Ureter (tissue), 1 donor: ENCODE measurements at places on chromosomes 4 and X. TPM values are rescaled to one million over a fixed set of nuclear protein-coding genes. Genes with fewer than 3 reads are reported as not detected.

GRCh38 chr4:125091-125771 lies 930 bp downstream of the ZNF718 start:
- DNase-seq: peak; percentile 72

DNA sequence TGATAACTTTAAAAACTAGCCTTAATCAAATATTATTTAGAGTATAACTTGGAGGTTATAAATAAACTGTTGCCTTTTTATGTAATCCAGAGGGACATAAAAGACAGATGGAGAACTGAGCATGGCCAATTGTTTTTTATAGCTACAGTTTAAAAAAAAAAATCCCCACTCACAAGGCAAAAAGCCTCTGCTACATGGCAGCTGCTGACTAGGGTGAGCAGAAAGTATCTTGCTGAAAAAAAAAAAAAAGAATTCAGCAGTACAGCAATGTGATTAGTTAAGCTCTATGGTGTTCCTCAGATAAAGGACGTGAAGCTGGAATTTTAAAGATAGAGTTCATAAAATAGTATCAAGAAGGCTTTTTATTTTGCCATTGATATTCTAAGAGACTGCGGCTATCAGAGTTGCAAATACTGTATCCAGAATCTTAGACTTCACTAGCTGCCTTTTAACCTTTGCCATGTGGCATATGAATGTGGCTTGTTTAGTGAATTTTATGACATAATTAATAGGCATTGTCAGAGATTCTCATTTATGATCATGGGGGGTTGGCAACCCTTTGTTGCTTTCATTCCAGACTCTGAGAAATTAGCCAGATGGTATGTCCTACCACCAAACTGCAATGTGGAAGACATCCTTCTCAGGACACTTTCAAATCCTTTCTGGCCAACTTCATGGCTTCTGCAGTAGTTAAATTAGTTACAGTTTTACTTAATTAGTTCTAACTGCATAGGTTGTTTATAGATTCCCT lies 498.0 kb downstream of the STPG2 start:
- DNase-seq: no peak

DNA sequence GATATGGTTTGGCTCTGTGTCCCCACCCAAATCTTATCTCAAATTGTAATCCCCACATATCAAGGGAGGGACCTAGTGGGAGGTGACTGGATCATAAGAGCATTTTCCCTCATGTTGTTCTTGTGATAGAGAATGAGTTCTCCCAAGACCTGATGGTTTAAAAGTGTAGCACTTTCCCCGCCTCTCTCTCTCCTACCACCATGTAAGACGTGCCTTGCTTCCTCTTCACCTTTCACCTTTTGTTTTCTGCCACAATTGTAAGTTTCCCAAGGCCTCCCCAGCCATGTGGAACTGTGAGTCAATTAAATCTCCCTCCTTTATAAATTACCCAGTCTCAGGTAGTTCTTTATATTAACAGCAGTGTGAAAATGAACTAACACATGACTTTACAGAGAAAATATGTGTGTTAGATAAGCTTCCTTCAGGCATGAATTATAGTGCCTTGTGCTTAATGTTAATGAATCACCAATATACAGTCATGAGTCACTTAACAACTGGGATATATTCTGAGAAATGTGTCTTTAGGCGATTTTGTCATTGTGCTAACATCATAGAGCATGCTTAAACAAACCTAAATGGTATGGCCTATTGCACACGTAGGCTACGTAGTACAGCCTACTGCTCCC lies 37.9 kb downstream of the PDGFC start:
- DNase-seq: no peak

DNA sequence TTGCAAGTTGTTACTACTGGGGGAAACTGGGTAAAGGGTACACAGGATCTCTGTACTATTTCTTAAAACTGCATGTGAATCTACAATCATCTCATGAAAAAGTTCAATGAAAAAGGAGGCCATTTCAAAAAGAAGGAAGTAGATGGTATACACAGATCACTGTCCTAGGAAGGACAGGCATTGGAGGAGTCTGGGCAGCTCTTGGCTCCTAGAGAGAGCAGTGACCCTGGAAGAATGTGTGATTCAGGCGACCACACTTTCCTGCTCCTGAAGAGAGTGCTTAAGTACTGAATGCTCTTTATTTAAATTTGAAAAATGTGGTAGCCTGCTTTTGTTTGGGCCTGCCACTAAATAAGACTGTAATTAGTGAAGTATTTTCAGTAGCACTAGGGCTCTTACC lies 318.1 kb upstream of the CASK start:
- DNase-seq: no peak

DNA sequence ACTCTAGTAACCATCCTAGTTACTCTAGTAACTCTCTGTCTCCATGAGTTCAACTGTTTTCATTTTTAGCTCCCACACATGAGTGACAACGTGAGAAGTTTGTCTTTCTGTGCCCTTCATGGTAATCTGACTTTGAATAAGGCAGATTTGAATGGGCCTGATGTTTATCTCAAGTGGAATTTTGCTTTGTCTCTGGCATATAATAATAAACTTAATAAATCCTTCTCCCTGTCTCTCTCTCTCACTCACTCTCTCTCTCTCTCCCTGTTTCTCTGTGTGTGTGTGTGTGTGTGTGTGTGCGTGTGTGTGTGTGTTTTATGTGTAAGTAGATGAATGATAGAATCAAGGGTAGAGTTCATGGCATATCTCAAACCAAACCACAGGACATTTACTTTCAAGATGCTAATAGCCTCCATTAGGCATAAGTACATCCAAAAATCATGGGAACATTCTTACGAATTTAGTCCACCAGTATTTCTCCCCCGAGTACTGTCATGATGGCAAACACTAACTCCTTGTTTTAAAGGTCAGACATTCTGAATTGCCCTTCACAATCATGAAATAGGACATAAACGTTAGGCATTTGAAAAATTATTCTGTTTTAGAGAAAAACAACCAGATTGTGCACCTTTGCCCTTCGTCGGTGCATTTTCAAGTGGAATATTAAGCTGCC lies 193.1 kb downstream of the SPATA18 start:
- no peak for DNase-seq

DNA sequence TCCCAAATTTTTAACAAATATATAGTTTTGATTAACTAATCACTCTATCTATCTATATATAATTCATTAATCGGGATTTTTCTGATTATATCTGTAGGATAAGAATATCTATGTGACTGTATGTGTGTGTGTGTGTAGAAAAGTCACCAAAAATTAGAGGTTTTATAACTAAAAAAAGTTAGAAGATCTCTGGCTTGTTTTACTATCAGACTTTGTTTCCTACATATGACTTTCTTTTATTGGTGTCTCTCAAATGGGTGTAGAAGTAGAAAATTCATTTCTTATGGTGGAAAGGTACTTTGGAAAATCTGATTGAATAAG lies 26.7 kb upstream of the TMPRSS11D start:
- DNase-seq: no peak

GRCh38 chrX:123881330-123881729 lies 21.5 kb downstream of the XIAP start:
- no peak for DNase-seq

Gene PCYT1B
- total RNA-seq: 0.78 TPM

Gene PIR
- 19.0 TPM for total RNA-seq

- no peak for DNase-seq
Measured at GRCh38 chrX:13719192-13719856, 15.1 kb downstream of the TRAPPC2 start.

DNA sequence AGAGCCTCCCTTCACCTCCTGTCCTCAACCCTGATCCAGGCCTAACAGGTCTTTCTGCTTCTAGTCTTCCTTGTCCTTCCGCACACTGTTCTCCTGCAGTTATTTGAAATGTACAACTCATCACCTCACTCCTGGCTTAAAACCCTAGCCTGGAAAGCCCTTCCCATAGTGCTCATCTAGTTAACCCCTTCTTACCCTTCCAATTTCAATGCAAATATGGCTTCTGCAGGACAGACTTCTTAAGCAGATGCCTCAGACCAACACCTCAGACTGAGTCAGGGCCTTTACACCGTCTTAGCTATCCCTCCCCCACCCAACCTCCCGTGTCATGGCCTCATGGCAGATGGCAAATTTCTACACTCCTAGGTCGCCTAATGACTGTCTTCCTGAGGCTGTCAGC lies 130.4 kb downstream of the BCOR start:
- DNase-seq: no peak

- no peak for DNase-seq
Measured at GRCh38 chrX:68910731-68911428, 82.1 kb downstream of the EFNB1 start.

Gene SATL1
- total RNA-seq: not detected

Gene NXF2B
- total RNA-seq: not detected
